ENCODE measurements at places on chromosomes 1 and 21.

DNA sequence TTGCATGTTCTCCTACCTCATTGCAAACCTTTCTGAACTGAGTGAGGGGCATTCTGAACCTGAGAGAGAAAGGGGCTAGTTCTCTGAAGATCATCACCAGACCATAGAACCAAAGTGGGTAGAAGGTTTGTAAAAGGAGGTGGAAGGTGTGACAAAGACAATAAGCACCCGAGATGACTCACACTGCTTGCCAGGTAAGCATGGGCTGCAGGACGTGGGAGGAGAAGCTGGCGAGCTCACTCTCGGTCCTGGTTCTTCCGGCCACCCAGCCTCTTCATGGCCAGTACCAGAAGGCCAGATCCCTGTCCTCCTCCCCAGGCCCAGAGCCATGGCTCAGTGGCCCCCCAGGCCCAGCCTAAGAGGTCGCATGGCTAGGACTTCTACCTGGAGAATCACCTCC lies 128.3 kb downstream of the TMEM53 start:
- DNase-seq = peak; percentile 18

DNA sequence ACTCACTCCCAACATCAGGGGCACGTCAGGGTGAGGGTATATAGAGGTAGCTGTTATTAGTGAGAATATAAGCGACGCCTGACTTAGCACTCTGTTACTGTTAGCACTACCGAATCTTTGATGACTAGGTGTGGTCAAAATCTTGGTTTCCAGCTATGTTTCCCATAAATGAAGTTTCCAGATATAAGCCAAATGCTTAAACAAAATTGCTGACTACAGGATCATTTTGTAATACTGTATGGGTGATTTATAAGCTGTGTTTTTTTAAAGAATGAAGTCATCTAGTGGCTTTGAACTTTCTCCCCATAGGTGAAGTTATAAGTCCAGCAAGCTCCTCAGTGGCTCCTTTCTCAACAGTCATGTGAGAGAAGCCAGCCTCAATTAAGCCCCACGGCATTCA lies 23.7 kb downstream of the KCNJ15 start:
- no peak for DNase-seq

DNA sequence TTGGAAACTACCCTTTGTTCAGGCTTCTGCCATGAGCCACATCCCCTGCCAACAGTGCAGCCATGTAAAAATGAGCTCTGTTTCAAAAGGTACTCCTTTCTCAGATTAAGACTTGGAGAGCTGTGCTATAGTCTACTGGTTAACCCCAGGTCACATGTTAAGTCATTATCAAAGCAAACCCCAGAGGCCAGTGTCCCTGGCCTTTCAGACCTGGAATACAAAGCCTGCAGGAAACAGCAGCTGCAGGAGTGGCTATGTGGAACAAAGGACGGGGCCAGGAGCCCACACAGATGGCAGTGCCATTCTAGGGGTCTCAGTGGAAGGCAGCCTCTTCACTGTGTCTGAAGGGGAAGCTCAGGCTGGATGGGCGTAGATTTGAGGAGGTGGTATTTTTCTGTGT lies 6.7 kb downstream of the ZNF496 start:
- no peak for DNase-seq

DNA sequence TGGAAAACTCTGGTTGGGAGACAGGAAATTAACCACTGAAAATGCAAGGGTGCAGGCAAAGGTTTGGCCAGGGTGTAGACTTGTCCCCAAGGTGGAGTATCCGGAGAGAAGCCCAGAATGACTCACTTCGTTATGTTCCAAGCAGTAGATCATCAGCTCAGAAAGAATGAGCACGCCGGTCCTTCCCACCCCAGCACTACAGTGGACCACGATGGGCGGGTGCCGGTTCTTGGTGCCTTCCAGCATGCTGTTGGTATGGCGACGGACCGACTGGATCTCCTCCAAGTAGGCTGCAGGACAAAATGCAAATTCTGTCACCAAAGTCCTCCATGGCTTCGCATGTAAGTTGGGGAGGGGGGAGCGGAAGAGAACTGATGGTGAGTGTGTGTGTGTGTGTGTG lies 83.4 kb downstream of the SMYD2 start:
- no peak for DNase-seq

GRCh38 chr1:79355090-79355489 lies 348.6 kb upstream of the ADGRL4 start:
- no peak for DNase-seq
